ENCODE measurements at places on chromosomes 5 and 9.

GRCh38 chr5:85671223-85671970, 946.3 kb upstream of the COX7C start:
- DNase-seq = no peak

DNA sequence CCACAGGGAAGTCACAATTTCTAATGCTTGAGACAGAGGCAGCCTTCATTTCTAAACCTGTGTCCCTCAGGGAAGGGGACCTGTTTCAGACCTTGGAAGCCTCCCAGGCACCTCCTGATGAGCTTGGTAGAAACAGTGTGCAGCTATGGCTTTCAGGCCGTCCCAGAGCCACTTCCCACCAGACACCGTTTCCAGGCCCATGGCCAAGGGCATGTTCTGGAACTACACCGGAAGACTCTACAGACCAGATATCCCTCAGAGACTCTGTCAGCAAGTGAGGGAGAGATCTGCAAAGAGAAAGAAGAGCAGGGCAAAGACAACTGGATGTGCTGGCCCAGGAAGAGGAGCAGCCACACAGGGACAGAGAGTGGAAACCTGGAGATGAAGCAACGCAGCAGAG, 82.2 kb upstream of the HSPA9 start:
- no peak for DNase-seq

- no peak for DNase-seq
Observed at GRCh38 chr5:37966871-37967270, 127.0 kb upstream of the GDNF start.

DNA sequence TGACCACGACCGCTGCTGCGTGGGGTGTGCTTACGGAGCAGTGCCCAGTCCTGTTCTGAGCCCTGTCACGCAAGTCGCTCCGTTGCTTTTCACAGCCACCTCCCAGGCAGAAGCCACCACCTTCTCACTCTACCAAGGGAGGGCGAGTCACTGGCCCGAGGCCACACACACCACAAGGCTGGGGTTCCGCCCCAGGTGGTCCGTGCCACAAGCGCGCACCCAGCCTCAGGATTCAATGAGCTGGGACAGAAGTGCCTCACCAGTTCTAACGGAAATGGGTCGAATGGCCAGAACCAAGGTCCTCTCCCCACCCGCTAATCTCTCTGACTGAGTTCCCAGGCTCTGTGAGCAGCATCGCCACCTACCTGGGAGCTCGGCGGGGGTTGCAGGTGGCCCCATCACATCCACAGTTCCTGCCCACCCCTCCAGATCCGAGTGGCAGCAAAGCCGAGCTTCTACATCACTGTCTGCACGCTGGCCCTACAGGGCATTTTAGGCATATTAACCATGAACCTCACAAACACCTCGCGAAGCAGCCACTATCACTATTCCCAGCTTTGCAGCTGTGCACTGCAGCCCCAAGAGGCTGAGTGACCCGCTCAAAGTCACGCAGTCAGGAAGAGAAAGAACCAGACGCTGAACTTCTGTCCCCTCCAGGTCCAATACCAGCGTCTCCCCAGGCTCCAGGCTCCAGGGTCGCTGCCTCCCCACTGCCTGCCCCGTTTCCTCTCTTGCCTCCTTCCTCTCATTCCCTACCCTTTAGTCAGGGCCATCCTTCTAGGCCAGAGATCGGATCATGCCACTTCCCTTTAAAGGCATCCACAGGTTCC, 92.1 kb upstream of the PHYKPL start:
- DNase-seq = no peak

DNA sequence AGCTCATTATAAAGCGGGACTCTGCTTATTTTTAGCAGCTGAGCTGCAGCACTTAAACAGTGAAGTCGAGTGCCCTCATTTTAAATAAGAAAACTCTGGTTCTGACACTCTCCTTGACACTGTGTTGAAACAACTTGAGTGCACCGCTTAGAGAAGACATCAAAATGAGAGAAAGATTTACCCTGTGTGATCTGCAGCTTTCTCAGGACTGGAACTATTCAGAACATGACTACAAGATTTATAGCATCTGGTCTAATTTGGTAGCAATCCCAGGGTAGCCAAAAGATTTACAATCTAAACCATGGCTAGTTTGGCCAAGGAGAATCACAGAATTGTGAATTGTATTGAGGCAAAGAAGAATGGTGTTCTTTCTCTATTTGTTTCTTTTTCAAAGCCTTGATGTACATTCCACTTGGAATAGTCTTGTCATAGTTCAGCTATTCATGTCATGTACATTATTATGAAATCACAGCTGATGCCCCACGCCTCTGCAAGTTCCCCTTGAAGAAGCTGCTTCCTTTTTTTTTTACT, 38.7 kb downstream of the PLEKHG4B start:
- DNase-seq = no peak

DNA sequence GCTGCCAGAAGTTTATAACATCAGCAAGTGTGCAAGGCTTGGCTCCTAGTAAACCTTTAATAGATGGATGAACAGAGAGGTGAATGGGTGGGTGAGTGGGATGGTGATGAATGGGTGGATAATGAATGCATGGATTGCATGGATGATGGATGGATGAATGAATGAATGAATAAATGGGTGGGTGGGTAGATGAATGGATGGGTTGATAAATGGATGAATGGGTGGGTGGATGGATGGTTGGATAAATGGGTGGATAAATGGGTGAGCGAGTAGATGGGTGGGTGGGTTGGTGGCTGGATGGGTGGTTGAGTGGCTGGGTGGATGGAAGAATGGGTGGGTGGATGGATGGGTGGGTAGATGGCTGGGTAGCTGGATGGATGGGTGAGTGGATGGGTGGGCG, 28.5 kb upstream of the CEP72 start:
- no peak for DNase-seq

DNA sequence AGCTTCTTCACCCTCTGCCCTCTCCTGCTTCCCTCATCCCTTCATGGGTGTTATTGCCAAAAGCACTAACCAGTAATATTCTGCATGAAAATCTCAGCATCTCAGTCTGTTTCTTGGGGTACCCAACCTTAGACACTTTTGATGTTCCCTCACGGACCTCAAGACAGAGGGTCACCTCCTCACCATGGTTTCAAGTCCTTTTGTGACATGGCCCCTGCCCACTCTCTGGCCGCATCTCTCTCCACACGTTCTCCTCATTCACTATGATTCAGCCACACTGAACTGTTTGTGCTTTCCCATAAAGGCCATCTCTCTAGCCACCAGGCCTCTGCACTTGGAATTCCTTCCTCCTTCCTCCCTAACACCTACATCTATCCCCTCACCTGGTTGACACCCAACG, 111.5 kb upstream of the SPOCK1 start:
- no peak for DNase-seq

GRCh38 chr5:84983093-84983492, 598.4 kb upstream of the EDIL3 start:
- DNase-seq = no peak

GRCh38 chr5:102138243-102138653, 157.8 kb downstream of the SLCO4C1 start:
- DNase-seq = no peak

DNA sequence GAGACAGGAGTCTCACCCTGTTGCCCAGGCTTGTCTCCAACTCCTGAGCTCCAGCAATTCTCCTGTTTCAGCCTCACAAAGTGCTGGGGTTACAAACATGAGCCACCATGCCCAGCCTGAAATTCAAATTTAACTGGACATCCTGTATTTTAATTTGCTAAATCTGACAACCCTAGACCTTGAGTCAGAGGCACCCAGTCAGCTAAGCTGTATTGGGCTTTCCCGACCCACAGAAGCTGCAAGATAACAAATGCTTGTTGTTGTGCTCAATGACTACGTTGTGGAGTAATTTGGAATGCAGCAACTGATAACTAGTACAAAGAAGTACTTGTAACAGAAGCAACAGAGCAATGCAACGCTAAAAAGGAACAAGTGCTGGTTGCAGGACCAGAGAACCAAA, 533.1 kb downstream of the NTRK2 start:
- no peak for DNase-seq

- no peak for DNase-seq
Observed at GRCh38 chr5:131262953-131263541, 806 bp upstream of the CDC42SE2 start.

GRCh38 chr9:107280543-107280942, 2.5 kb upstream of the RAD23B start:
- no peak for DNase-seq

DNA sequence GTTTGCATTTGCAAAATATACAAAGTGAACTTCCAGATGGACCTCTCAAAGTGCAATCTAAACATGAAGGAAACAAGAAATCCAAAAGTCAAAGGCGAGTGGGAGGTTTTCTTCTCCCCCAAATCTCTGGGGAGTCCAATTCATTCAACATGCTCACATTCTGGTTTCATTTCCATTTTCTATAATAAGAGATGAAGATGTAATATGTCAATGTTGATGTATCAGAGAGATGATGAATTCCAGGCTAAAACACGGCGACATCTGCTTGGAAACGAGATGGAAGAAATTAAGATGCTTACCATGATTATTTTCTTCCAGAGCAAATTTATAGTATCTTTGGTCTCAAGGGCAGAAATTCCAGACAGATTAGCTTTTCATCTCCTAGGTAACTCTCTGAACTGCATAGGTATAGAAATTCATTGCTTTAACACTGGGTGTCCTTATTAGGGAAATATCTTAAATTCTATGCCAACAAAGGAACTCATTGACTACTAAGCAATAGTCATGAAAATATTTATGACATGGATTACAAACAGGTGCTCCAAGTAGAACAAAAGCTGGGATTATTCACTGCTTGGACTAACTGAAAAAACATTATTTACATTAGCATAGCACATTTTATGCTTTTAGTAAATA, 287.9 kb downstream of the SEC61B start:
- no peak for DNase-seq

DNA sequence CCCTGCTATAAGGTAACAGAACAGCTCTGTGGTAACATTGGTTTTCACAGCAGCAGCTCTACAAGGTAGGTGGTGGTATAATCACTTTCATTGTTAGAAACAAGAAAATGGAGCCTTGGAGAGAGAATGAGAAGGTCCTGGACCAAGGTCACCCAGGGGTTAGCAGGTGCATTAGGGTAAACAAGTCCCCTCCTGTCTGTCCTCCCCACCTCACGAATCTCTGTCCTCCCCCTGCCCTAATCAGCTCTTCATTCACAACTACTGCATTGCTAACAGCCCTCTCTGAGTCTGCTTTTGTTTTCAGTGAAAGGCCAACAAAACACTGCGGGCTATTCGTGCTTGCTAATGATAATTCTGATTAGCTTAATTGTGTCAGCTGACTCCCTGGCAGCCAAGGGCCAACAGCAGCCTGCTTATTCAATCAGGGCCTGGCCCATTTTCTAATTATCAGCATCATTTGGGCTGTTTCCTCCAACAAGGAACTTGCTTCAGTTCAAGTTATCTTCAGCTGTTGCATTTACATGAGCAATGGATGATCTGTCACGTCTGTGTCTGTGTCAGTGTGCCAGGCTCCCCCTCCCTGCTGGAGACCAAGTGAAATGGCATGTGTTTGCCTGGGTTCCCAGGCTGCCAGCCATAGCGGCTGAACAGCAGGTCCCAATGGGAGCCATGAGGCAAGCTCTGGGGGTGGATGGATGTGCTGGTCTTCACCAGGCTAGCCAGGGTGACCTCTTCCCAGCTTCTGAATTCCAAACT, 56.7 kb upstream of the EQTN start:
- no peak for DNase-seq

DNA sequence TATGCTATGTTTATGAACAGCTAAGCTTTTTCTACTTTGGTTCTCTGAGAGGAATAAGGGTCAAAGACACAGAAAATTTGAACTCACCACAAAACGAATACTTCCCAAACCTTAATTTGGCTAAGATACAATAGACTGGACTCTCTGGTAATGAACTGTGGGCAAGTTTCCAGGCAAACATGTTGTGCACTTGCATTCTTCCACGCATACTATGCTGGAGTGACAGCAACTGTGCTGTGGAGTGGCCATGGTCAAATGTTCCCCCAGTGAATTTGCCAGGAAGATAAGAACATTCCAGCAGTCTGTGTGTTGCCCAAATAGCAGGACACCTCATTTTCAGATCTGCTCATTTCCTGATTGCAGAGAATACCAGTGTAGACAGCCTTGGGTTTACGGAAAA, 275.3 kb upstream of the IL12B start:
- no peak for DNase-seq

- DNase-seq = no peak
Observed at GRCh38 chr9:87181670-87182069, 234.4 kb upstream of the GAS1 start.

All from activated CD4-positive, alpha-beta T cell treated with anti-CD3 and anti-CD28 coated beads, Interleukin-2, amount 50 U/mL, for 1 hour (primary cell).